ENCODE measurements at places on chromosomes 6 and 20.

DNA sequence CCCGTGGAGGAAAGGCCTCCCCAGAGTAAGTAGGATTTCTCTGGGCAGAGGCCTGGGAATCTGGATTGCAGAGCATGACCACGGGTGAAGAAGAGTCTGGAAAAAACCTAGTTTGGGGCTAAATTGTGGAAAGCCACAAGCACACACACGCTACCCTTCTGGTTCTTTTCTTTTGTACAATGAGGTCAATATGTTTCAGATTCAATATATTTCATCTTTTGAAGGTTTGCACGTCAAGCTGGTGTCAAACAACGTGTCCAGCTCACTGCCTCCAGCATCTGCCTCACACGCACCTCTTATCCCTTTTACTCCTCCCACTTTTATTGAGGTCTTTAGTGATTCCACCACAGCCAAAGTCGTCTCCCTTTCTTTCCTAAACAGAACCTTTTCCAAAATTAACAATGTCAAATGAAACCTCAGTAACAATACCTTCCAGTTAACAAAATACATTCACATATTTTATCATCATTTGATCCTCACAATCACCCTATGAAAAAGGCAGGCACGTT is 773 bp upstream of the EPB41L2 start:
- DNase-seq = no peak

- DNase-seq = no peak
Measured at GRCh38 chr6:116218172-116218633, 35.7 kb downstream of the TSPYL4 start.

DNA sequence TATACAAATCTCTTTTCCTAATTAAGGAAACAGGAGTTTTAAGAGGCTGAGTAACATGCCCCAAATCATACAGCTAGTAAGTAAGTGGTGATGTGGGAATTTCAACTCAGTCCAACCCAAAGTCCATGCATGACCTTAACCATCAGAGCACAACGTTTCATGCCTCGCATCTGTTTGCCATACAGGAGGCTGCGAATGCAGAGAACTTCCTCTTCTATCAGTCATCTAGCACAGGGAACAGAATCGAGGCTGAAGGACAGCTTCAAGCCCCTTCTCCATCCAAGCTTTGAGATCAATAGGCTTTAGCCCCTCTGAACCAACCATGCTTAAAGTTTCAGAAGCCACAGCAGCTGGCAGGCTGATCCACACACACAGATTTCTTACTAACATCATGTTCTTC is 113.2 kb downstream of the MAFB start:
- no peak for DNase-seq

GRCh38 chr6:8005136-8005535 is 59.1 kb downstream of the BLOC1S5 start:
- DNase-seq = no peak

DNA sequence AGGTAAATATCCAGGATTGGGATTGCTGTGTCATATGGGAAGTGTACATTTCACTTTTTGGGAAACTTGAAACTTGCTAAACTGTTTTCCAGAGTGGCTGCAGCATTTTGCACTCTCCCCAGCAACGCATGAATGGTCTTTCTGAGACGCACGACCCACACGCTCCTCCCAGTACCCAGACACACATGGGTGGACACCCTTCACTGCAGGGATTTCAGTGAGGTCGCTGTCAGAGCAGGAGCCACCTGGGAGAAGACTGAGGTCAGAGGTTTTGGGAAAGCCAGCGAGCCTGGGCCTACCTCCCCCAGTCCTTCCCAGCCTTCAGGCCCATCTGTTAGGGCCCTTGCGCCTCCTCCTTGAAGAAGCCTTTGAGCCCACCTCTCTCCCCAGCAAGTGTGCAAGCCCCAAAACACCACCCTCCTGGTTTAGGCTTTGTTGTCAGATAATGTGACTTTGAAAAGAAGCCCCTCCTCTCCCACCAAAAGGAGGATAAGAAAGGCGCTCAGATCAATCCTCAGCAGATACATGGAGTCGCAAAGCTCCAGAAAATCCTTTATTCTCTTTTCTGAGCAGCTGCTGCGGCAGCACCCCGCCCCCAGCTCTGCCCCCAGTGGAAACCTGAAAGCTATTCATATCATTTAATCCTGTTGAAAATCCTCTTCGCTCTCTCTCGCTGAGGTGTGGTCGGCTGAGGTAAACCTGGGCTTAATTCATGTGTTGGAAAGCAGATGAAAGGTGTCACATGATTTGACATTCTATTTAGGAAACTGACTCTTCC is 12.7 kb upstream of the JAG1 start:
- no peak for DNase-seq

DNA sequence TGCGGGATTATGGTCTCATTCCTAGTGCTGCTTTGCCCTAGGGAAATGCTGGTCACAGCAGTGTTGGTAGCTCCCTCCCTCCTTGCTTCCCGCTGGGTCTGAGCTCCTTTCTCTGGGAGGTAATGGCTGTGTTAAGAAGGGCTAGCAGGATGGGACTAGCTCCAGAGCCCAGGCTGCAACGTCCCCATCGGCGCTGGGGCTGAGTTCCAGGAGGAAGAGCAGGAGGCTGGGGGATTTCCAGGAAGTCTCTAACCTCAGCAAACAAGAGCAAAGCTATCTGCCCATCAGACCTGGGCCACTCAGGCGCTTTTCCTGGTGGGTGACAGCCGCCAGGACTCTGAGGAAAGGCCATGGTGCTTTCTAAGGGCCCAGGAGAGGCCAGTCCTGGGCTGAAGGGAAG is 174.2 kb downstream of the DLL1 start:
- no peak for DNase-seq

GRCh38 chr6:156395276-156395675 is 381.9 kb upstream of the ARID1B start:
- peak; percentile 64 for DNase-seq

- no peak for DNase-seq
Measured at GRCh38 chr6:80276861-80277260, 170.4 kb downstream of the BCKDHB start.

DNA sequence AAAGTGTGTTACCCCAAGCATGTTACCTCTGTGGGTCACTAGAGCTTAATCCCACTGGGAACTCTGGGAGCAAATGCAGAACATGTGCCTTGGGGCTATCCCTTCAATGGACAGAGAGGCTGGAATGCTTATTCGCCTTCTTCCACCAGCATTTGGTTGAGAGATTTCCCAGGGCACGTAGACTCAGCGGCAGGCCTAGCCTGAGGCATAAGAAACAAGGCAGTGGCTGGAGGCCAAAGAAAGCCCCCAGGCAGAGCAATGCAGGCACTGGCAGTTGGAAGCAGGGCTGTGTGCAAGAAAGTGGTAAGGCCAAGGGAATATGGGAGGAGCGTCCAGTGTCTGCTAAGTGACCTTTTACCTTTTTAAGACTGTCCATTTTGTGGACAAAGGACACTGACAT is 114.0 kb upstream of the FLRT3 start:
- no peak for DNase-seq

DNA sequence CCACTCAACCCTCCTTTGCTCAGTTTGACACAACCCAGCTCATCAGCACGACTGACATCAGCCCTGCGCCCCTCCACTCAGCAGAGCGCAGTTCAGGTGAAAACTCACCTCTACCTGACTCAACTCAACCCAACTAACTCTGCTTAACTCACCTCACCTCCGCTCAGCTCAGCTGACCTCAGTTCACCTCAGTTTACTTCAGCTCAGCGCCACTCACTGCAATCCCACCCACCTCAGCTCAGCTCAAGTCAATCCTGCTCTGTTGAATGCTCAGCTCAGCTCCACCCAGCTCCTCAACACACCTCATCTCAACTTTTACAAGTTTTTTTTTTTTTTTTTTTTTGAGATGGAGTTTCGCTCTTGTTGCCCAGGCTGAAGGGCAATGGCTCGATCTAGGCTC is 39.6 kb downstream of the CEBPB start:
- no peak for DNase-seq

DNA sequence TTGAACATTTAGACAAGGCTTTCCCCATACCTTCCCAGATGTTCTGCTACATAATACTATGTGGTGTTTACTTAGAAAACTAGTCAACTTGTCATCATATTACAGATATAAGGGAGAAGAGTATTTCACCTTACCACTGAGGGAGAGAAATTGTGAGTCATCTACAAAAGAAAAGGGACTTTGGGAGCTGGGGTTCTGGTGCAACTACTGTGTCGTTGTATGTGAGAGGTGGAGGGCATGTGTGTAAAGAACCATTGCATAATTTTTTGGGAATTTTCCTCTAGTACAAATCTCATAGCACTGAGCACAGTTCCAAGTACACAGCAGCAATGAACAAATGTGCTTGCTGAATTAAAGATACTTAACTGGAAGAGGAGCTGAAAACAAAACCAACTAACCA is 665.6 kb downstream of the DHX35 start:
- no peak for DNase-seq

- DNase-seq = no peak
Measured at GRCh38 chr6:26103141-26103769, 16.0 kb downstream of the HFE start.

DNA sequence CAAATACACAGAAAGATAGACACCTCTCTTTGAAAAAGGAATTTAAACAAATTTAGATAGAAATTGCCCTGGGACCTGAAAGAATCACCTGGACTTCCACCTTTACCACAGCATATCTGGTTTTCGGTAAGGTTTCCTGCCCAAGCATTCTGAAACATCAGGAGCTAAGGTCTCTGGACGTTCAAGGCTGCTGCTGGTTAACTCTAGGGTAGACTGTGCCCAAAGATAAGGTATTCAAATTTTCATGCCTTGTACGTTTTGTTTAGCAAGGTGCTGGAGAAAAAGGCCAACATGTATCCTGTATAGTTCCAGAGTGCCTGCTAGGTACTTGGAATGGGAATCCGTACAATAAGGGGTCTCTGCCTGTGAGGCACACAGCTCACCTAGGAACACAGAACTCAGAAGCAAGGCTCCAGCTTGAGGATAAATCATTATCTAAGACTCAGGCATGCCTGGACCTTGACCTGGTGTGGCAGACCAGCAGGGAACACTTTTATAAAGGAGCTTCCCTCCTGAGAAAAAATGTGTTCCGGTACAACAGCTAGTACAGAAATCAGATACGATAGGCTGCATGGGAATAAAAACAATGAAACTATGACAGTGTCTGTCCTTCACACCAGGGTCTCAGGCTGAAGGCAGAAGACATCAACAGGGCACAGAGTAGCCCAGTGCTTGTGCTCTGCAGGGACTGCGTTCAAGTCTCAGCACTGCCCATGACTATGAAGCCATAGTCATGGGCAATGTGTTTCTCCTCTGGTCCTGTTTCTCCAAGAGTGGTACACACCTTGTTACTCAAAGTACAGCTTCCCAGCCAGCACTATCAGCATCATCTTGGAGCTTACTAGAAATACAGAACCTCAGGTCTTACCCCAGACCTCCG is 70.4 kb downstream of the METTL24 start:
- DNase-seq = no peak

- no peak for DNase-seq
Measured at GRCh38 chr6:156940221-156940620, 163.0 kb downstream of the ARID1B start.

All from activated naive CD4-positive, alpha-beta T cell treated with anti-CD3 and anti-CD28 coated beads, Interleukin-2, amount 50 U/mL, for 16 hours (primary cell).